Iris pigment epithelial cell (primary cell): ENCODE measurements at places on chromosomes 2 and 18.

DNA sequence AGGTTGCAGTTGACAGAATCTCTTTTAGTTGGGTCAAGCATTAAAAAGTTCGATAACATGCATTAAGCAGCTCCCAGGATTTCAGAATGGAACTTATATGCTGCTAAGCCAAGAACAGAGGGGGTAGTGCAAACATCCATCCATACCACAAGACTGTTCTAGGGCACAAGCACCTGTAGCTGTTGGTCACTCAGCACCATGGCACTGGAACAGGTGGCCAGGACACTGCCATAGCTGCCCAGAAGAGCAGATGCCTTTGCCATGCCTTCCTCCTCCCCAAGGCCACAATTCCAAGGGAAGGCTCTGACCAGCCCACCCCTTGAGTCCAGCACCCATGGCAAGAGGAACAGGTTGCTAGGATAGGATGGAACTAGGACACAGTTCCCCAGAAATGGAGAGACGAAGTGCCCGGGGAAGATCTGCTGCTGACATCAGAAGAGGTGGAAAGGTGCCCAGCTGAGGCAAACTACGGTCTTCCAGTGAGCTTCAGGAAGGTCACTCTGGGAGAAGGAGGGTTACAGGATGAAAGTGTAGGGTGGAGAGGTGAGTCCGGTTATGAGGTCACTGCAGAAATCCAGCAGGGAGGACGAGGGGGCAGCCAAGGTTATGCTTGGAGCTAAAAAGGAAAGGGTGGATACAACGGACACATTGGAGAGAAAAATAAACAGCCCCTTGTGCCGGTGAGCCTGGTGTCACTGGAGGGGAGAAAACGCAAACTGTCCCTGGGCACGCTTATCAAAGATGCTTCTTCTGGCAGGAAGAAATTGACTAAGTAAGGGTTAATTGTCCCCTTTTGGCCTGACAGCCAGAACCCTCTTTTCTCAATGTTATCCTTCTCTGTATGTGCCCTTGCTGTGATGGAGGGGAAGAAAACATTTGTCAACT is 41.9 kb downstream of the C1QL2 start:
- no peak for DNase-seq

- DNase-seq: no peak
Measured at GRCh38 chr18:42937436-42937835, 178.0 kb downstream of the RIT2 start.

- DNase-seq: no peak
Measured at GRCh38 chr18:52377094-52377493, 37.1 kb downstream of the DCC start.

GRCh38 chr18:35118641-35119040 is 77.4 kb downstream of the MAPRE2 start:
- DNase-seq: no peak

GRCh38 chr2:130156624-130157004 is 11.7 kb upstream of the CCDC74B start:
- DNase-seq: no peak

GRCh38 chr2:187548656-187549055 is 5.6 kb downstream of the TFPI start:
- DNase-seq: no peak

DNA sequence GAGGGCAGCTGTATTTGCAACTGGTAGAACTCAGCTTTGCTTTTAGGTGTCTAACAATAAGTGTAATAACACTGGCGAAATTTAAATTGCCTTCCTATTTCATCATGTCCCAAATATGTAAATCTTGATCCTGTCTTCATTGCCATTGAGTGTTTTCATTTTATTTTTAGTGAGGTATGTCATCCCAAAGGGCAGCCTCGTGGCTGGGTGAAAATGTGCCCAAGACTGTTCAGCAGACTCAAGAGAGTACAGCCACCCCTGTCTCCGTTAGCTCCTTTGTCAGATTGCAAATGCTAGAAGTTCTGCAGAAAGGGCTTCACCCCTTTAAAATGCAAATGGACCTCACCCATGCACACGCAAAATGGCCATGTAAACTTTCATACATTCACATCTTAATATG is 278.8 kb downstream of the RND3 start:
- DNase-seq: no peak

GRCh38 chr2:215360596-215360995 is 48.7 kb downstream of the ATIC start:
- no peak for DNase-seq

DNA sequence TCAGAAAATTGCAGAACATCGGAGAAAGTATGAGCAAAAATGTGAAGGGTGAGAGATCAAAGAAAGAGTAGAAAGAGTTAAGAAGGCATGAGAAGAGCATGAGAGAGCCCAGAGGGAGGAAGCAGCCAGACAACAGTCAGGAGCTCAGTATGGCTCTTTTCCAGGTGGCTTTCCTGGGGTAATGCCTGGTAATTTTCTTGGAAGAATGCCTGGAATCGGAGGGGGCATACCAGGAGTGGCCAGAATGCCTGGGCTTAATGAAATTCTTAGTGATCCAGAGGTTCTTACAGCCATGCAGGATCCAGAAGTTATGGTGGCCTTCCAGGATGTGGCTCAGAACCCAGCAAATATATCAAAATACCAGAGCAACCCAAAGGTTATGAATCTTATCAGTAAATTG is 271.8 kb upstream of the TFPI start:
- DNase-seq: no peak

DNA sequence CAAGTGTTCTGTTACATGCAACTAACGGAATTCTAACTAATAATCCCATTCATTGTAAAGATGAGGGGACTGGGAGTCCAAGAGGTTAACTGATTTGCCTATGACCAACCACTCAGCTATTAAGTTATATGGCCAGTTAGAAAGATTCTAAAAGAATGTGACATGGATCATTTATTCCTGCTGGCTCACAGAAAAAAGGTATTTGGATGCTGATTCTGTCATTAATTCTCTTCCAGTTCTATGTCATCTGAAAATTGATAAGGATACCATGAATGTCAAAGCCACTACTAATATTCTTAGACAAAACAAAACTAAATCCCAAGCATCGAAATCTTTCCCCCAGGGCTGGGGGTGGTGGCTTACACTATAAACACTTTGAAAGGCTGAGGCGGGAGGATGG is 41.2 kb upstream of the GORASP2 start:
- DNase-seq: no peak

- DNase-seq: no peak
Measured at GRCh38 chr18:73986711-73987110, 160.9 kb downstream of the FBXO15 start.

- no peak for DNase-seq
Measured at GRCh38 chr18:12290086-12290485, 18.0 kb upstream of the TUBB6 start.

DNA sequence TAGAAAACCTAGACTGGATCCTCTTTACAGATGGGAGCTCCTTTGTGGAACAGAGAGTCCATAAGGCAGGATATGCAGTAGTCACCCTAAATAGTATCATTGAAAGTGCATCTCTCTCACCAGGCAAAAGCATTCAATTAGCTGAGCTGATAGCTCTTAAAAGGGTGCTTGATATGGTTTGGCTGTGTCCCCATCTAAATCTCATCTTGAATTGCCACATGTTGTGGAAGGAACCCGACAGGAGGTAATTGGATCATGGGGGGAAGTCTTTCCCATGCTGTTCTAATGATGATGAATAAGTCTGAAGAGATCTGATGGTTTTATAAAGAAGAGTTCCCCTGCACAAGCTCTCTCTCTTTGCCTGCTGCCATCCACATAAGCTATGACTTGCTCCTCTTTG is 96.2 kb upstream of the RMP24 start:
- DNase-seq: no peak

DNA sequence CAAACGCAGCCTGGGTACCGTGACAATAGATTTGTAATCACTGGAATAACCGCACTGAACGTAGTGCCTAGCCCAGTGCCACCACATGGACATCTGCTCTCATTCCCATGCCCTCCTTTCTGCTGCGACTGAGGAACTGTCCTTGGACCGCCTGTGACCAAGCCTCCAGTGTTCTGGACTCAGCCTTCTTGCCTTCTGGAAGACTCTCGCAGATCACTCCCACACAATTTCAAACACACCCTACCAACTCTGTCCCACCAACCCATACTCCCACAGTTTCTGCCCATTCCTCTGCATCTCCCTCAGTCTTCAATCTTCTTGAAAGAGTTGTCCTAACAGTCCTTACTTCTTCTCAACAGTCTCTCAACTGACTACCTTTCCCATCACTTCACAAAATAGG is 2.1 kb downstream of the RNF149 start:
- DNase-seq: no peak

DNA sequence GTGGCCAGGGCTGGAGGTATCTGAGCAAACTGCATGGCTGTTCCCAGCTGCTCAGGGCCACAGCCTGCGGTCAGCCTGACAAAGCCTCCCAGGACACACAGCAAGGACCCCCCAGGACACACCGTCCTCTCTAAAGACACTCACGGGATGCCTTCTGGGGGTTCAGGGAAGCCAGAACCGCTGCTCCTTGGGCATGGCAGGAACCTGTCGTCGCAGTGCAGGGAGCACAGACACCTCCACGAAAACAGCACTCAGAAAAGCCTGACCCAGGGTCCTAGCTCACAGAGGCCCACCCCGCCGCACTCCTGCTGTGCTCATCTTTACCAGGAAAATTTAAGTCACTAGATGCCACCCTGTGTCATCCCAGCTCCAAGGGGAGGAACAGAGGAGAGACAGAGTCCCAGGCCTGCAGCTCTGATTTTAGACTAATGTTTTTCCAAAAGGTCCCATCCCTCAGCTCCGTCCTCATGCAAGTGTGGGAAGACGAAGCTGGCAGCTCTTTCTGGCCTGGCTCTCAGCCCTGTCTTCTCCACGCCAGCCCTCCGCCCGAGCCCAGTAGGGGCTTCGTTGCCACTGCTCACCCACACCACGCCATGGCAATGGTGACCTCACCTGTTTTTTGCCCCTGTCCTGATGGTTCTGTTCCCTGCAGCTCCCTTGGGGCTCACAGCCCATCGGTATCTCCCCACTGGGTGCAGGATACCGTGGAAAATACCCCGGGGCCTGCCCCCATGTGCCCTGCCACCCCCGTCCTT is 23.9 kb upstream of the SLC66A3 start:
- DNase-seq: no peak

- no peak for DNase-seq
Measured at GRCh38 chr2:14560716-14561115, 71.8 kb upstream of the LRATD1 start.

GRCh38 chr2:238424313-238424700 is 2.4 kb upstream of the ASB1 start:
- DNase-seq: no peak

DNA sequence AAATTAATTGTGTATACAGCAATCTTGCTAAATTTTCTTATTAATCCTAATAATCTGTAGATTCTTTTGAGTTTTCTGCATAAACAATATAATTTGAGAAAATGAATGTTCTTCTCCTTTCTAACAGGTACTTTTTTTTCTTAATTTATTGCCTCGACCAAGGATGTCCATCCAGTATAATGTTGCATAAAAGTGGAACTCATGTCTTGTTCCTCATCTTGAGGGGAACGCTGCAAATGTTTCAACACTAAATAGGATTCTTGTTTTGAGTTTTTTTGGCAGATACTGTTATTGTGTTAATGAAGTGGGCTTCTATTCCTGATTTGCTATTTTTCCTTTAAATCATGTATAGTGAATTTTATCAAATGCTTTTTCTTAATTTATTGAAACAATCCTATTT is 244.4 kb upstream of the REV1 start:
- no peak for DNase-seq

DNA sequence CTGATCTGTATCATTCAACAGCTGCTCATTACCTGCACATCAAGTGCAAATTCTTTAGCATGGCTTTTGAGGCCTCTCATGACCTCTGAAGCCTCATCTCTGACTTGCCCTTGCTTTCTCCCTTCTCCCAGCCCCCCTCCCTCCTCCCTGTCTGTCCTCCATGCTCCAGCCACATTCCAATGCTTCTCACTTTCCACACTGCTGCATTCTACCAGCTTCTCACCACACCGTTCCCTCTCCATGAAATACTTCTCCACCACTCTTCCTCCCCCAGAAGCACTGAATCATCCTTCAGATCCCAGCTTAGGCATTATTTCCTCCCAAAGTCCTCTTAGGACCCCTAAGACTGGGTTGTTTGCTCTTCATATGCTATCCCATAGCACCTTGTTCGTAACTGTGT is 26.9 kb downstream of the GCG start:
- DNase-seq: no peak

GRCh38 chr2:128369108-128369555 is 50.5 kb upstream of the HS6ST1 start:
- no peak for DNase-seq

DNA sequence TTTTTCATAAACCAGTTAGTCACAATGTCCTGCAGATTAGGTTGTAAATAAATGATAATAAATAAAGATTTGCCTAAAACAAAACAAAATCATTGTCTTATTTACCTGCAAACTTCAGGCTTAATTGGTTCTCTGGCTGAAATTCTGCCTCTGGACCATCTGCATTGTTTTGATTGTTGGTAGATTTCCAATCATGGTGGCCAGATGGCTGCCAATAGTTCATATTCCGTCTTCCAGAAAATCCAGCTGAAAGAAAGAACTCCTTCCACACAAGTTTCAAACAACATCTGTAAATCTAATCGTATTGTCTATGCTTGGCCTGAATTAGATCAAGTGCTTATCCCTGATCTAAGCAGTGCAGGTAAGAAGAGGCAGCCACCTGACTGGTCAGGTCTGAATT is 771.1 kb upstream of the ZEB2 start:
- no peak for DNase-seq

DNA sequence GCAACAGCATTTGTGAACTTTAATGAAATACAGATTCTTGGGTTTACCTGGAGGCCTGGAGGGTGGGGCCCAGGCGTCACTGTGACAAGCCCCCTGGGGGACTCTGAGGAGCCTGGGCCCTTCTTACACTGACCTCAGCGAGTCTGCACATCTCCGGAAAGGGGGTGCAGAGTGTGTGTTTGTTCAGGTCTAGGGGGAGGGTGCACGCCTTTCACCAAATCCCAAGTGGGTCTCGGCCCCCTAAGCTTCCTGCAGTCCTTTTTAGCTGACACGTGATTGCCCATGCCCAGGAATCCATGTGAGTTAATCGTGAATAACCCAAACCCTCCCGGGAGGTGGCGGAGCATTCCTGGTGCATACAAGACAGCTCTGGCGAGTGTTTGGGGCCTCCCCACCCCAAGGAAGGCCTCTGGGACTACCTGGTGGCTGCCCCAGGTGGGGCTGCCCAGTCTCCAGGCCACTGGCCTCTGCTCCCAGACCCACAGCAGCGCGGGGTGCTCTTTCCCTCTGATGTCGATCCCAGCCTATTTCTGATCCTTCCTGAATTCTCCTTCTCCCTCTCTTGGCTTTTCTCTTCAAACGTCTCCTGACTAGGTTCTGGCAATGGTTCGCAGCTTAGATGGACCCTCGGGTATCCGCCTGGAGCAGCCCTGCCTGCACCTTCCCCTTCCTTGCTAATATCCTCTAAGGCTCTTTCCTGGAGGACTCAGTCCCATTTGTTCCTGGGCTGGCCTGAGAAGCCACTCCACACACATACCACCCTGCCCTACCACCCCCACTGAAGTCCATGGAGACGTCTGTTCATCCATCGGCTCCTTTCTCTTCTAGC is 10.0 kb downstream of the NGEF start:
- no peak for DNase-seq

GRCh38 chr2:64534363-64534762 is 10.2 kb downstream of the AFTPH start:
- DNase-seq: no peak

- no peak for DNase-seq
Measured at GRCh38 chr2:26636935-26637334, 4.2 kb downstream of the CIB4 start.
